Glomerular endothelial cell (primary cell): ENCODE measurements at places on chromosomes 4 and X. TPM values are rescaled to one million over a fixed set of nuclear protein-coding genes. Genes with fewer than 3 reads are reported as not detected.

- no peak for DNase-seq
Measured at GRCh38 chrX:21700967-21701366, 42.8 kb upstream of the KLHL34 start.

DNA sequence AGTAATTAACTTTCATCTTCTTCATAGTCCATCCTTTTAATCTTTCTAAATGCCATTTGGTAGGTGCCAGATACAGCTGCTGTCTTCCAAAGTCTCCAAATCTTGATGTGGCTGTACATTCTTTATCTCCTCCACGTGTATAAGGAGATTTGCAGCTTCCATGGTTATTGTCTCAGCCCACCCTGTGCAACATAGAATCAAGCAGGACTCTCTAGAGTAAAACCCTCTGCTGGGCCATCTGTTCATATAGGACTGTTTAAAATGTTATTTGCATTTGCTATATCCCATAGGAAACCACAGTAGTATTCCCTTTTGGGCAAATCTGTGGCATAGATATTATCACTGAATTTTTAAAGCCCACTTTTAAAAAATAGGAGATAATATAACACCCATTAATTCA lies 527.2 kb upstream of the EPHA5 start:
- DNase-seq, result no peak

- no peak for DNase-seq
Measured at GRCh38 chr4:180449395-180449956, 1793.7 kb upstream of the TENM3 start.

DNA sequence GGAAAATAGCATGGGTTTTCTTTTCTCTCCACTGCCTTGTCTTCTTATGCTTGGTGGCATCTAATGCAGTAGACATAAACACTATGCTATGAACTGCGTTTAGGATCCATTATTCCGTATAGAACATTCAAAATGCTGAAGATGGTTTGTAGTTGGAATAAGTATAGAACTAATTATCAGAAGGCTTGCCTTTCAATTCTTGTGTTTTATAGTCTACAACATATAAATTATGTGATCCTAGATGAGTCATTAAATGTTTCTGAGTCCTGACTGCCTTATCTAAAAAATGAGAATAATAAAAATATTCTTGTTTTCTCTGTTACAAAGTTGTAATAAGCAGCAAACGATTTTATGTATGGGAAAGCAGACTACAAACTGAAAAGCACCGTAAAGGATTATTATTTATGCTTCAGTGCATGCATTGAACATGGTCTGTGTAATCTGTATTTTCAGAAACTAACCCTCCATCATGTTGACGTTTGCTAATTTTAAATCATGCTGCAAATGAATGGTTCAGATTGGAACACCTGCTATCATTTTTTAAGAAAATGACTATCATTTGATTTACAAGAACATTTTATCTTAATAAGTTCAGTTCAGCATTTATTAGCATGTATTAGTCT lies 335.9 kb upstream of the AADAT start:
- DNase-seq, result no peak

DNA sequence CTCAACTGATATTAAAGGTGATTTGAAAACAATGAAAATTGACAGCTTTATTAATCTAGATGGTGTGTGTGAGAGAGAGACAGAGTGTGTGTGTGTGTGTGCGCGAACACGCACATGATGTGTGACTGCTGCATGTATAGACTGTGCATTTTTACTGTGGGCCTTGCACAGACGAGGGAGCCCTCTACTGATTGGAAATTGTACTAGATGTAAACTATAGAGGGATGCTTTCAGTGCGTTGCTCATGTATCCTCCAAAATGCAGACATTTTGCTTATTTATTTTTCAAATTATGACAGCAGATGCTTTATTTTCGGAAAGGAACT lies 168.4 kb upstream of the GK2 start:
- peak; percentile 5 for DNase-seq

DNA sequence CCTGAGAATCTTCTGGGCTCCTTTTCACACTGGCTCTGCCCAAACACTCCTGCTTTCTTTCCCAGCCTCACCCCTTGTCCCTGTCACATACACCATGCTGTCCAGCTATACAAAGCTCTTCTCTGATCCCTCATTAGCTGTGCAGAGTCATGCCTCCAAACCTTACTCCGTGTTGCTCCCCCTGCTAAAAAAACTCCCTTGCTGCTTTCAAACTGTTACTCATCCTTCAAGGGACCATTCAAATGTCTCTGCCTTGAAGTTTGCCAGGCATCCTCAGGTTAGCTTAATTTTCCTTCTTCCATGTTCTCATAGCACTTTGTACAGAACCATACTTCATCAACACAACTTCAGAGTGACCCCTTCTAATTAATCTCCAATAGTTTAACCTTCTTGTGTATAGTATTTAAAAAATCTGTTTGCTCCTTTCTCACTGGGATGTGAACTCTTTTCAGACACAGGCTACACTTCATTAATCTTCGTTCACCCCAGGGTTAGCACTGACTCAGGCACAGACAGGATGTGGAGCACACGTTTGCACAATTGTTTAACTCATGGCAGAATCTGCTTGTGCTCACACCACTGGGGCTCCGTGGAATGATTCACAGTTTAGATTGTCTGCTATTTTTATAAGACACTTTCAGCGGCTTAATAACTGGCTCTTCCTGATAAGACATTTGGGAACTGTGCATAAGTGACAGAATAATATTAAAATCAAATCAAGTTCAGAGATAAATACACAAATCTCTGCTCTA lies 21.4 kb upstream of the SEL1L3 start:
- peak; percentile 56 for DNase-seq

DNA sequence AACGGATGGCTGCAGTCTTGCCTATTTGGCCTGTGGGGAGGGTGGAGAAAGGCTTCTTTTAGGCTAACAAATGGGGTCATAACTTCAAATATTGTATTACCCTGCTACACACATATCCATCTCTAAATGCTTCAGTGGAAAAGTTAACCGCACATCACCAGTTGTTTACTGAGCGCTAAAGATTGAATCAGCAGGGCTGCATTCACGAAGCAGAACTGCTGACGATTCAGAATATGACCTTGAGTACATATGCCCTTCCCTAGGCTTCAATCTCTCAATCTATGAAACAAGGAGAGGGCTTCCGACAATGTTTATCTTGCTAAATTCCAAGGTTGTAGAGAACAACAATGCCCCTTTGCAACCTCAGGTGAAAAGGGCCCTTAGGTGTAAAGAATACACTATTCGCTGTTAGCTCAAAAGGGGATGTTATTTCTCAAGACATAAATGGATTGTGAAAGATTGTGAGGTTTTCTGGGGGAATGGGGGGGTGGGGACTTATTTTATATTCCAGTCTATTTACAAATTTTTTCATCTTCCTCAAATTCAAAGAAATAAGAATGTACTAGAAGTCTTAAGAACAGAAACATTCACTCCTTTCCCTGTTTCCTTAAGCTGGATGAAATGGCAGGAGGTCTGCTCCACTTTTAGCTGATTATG lies 2.6 kb upstream of the ATP6AP2 start:
- no peak for DNase-seq

- DNase-seq, result no peak
Measured at GRCh38 chr4:121800638-121800960, 524 bp upstream of the EXOSC9 start.

- no peak for DNase-seq
Measured at GRCh38 chr4:86035688-86036087, 324.2 kb downstream of the MAPK10 start.

GRCh38 chrX:20147561-20147960 lies 5.9 kb upstream of the EIF1AX start:
- DNase-seq, result no peak

GRCh38 chrX:120726294-120726693 lies 96.4 kb upstream of the C1GALT1C1 start:
- no peak for DNase-seq

GRCh38 chr4:62914758-62915157 lies 1494.5 kb downstream of the TECRL start:
- DNase-seq, result no peak

GRCh38 chrX:25288676-25289075 lies 272.9 kb upstream of the ARX start:
- no peak for DNase-seq

GRCh38 chr4:140157341-140157740 lies 3.4 kb upstream of the MAML3 start:
- no peak for DNase-seq

DNA sequence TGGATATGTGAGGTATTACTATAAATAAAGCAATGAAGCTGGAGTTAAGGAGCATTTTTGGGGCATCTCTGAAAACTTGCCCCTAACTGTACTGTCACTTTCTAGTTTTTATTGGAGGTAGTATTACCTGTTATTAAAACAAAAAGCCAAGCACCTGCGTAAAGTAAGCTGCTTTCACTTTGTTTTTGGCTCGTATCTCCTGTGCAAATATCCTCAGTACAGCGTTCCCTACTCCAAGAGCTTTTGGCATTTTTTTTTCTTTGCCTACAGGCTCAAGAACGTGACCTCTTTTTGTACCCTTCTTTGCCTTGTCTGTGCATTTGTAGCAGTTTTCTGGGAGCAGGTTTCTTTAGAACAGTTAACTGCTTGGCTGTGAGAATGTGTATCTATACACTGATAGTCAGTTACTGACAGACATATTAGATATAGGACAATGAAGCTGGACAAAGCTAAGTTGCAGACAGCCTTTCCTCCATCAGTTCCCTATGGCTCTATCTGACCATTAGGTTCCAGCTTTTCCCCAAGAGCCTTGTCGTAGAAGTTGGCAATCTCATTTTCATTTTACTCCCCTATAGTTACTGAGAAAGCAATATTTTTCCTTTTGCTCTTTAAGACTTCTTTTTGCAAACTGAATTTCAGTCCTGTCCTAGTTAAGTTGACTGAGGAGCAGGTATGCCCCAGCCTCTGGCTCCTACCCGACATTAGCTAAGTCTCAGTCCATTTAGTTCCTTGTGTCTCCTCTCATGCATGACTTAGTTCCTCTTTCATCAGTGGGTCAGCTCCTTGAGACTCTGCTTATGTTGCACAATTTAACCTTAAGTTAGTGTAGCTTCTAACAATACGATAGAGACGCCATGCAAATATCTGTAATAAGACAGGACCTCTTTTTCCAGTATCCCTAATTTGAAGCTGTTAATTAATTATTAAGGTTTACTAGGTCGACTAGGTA lies 71.5 kb upstream of the HPRT1 start:
- no peak for DNase-seq

GRCh38 chrX:13452283-13452682 lies 117.1 kb upstream of the EGFL6 start:
- DNase-seq, result no peak

DNA sequence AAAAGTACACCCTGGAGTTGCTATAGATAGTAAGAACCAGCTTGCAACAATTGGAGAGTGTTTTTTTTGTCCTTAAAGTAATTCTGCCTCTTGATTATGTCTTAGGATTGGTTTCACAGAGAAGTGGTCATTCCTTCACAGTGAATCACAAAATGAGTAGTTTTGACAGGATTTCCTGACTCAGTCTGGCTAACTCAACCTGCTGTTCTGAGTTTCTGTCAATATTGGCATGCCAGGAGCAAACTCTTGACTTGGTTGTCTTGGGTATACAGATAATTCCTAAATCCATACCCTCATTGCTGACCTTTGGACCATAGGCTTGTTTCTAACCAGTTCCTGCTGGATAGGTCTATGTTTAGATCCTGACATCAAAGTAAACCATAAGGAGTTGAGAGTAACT lies 9.4 kb downstream of the FHIP1A start:
- DNase-seq, result peak; percentile 78

GRCh38 chr4:794900-795725 lies 30.8 kb downstream of the CPLX1 start:
- no peak for DNase-seq

DNA sequence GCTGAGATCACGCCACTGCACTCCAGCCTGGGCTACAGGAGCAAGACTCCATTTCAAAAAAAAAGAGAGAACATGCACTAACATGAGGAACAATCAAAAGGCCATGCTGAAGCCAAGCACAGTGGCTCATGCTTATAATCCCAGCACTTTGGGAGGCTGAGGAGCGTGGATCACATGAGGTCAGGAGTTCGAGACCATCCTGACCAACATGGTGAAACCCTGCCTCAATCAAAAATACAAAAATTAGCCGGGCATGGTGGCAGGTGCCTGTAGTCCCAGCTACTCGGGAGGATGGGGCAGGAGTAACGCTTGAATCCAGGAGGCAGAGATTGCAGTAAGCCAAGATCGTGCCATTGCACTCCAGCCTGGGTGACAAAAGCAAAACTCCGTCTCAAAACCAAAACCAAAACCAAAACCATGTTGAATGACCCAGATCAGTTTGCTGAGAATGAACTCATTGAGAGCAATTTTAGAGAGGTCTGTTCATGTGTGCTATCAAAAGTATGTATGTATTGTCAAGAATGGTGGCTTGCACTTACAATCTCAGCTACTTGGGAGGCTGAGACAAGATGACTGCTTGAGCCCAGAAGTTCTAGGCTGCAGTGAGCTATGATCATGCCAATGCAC lies 44.8 kb downstream of the PDS5A start:
- DNase-seq, result no peak

- DNase-seq, result no peak
Measured at GRCh38 chrX:68698942-68699341, 51.5 kb downstream of the STARD8 start.

- no peak for DNase-seq
Measured at GRCh38 chrX:31331015-31331414, 259.2 kb upstream of the FTHL17 start.

DNA sequence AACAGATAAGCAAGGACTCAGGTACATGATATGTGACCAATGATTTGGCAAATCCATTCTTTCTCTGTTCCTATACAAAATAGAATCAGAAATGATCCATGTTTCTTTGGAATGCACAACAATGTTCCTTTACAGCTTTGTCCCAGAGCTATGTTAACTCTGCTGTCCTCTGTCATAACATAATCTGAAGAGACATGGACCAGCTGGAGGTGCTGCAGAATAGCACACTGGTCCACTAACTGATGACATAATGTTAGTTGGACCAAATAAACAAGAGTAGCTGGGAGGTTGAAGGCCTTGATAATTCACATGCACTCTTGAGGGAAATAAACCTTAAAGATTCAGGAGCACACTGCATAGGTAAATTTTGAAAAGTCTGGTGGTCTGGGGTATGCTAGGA lies 23.0 kb upstream of the DHX15 start:
- DNase-seq, result no peak

DNA sequence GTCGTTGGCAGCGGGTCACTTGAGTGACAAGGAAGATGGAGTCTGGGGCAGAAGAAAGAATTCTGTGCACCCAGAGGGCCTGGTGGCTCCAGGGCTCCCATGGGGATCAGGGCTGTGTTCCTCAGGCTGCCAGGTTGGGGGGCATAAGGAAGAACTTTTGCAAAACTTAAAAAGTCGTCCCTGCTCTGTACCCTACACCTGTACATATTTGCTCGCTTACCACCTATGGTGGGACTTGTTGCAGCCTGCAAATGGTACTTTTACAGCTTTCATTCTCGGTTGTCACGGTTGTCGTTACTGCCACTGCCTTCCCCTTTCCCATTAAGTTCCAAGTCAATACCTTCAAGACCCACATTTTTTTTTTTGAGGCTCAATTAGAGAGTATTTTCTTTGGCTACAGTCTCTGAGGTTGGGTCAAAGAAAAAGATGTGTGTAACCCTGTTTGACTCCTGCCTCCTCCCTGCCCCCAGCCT lies 9.1 kb downstream of the ARX start:
- DNase-seq, result no peak

- no peak for DNase-seq
Measured at GRCh38 chr4:104393655-104394324, 100.9 kb downstream of the CXXC4 start.

GRCh38 chr4:2714061-2714770 lies 41.9 kb downstream of the TNIP2 start:
- DNase-seq, result peak; percentile 92

The ARHGAP4 gene
- 2.9 and 24.2 TPM in 2 replicates for total RNA-seq

The SCML2 gene
- total RNA-seq, result 0.58 and 1.5 TPM in 2 replicates

The TMSB15A gene
- total RNA-seq, result 0.44 and 3.6 TPM in 2 replicates

The FGF5 gene
- total RNA-seq, result 1.9 and 4.3 TPM in 2 replicates

The TMEM192 gene
- total RNA-seq, result 17.6 and 18.6 TPM in 2 replicates

The NSUN7 gene
- 0.88 and 1.6 TPM in 2 replicates for total RNA-seq

The SLITRK4 gene
- total RNA-seq, result 3.4 and 4.3 TPM in 2 replicates

The MTNR1A gene
- not detected in 2 replicates for total RNA-seq

The VEGFC gene
- 14.4 and 35.1 TPM in 2 replicates for total RNA-seq
